CD4-positive, CD25-positive, alpha-beta regulatory T cell (primary cell): ENCODE measurements at places on chromosomes 4 and X. TPM values are rescaled to one million over a fixed set of nuclear protein-coding genes. Genes with fewer than 3 reads are reported as not detected.

AWAT2 gene
- not detected for total RNA-seq

DNA sequence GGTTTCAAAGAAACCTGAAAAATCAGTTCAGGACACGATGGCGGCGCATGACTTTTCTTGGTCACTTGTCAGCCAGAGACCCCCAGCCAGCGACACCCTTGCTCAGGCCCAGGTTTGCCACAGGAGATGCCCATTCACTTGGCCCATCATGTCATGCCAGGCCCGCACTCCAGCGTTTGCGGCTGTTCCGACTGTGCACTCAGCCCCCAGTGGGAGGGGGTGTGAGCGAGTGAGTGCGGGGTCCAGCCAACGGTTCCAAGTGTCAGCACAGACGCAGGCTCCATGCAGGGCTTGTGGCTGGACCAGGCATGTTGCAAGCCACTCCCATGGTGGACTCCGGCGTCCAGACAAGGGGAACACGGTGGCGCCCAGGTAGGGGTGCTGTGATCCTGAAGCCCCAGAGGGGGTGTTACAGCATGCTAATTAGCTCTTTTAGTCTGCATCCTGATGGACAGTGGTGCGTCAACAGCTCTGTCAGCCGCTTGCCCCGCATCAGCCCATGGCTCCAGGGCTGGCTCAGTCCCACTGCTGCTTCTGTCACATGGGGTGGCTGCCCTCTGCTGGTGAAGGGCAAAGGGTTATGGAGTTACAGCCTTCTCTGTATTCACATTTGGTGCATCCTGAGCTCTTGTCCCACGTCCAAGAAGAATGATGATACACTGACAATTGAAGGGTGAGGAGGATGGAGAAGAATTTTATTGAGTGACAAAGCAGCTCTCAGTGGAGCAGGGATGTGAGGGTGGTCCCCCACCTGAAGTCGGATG lies 3.7 kb upstream of the MAEA start:
- peaks cover 16% of the 10 kb centered on the region for H3K4me1 ChIP-seq
- no peaks in the 10 kb centered on the region for H3K36me3 ChIP-seq
- H3K27me3 ChIP-seq = no peaks in the 10 kb centered on the region
- DNase-seq = no peak
- no peak overlapping the region for H3K4me3 ChIP-seq

DNA sequence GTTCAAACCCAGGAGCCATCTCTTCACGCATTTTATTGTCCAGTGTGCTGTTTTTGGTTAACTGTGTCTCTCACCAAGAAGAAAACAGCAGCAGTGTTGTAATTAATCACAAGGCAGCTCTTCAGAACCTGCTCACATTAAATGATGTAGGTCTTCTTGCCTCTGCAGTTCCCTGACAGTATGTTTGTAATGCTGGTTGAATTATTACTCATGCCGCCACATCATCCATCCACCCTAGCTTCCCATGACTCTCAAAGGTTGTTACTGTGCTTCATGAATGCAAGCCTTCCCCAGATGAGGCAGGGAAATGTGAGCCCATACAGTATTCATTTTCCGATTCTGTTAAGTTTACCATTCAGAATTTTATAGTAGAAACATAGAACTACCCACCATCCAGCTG lies 17.4 kb downstream of the TLR10 start:
- no peaks in the 10 kb centered on the region for H3K4me1 ChIP-seq
- no peak overlapping the region for H3K4me3 ChIP-seq
- H3K27ac ChIP-seq = no peak overlapping the region

KLHL13 gene
- 0.27 TPM for total RNA-seq

NLRP2B gene
- total RNA-seq = not detected
